ENCODE measurements at places on chromosomes 1 and 21.

DNA sequence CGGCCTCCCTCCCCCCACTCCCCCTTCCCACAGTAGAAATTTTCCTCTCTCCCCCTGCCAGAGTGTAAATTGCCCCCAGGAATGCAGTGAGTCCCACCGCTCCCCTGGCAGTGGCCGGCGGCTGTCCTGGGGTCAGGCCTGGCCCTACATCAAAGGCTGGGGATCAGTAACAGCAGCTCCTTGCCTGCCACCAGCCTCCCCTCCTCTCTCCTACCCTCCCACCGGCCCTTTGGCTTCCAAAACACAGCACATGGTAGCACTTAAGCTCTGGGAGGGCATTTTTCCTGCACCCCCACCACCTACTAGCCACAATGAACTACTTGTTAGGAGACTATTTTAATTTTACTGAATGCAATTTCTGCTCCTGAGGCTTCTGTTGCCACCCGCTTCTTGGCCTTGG is 9.0 kb upstream of the COL8A2 start:
- DNase-seq, result no peak

DNA sequence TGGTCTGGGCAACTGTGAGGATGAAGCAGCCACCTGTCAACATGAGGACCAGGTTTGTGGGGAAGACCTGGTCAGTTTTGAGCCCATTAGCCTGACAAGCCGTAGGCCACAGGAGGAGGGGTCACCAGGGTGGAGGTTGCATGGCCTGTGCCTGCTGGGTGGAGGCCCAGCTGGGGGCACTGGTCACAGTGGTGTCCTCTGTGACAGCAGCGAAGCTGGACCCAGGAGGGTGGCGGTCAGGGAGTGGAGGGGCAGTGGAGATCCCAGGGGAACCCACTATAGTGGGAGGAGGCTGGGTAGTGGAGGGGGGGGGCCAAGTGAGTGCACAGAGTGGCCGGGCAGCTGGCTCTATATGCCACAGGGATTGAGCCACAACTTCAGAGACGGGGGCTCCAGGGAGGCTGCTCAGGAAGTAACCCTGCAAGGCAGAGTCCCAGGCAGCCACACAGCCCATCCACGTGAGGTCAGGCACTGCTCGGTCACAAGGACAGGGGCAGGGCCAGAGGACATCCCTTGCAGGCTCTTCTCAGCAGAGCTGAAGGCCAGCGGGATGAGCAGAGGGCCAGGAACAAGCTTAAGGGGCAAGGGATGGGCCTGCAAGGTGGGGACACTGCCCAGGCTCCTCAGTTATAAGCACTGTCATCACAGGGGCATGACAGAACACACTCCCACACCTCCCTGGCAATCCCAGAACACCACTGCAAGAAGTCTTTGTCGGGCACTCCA is 2.3 kb upstream of the C1orf35 start:
- no peak for DNase-seq

GRCh38 chr21:41970106-41970391 is 16.2 kb upstream of the C2CD2 start:
- no peak for DNase-seq

DNA sequence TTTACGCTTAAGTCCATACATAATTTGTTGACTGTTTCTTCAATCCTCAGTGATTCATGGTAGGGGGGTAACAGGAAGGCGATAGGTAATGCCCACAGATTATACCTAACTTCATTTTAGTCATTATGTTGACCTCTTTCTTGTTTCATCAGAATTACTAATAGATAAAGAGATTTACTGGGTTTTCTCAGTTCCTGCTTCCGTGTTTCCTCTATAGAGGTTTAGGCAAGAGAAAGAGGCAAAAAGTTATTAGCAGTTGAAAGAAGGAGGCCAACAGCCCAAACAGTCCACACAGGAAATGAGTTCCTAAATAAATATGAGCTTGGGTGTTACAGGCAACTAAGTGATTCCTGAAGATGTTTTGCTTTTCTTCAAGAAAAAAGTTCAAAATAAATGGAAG is 17.9 kb upstream of the CLCA1 start:
- peak; percentile 13 for DNase-seq

DNA sequence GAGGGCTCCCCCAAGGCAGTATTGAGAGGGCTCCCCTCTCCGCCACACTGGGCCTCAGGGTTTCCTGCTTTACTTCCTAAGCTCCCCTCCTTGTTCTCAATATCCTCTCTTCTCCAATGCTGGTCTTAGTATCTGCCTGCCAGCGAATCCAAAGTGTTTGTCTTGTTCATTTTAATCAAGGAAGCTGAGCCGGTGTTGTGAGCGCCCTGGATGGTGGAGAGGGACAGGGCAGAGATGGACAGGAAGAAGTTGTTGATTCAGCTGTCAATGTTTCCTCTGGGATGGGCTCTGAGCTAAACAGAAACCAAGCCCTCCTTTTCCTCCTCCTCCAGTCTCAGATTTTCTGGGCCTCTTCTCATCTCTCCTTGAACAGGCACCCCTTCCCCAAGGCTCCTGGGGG is 5.4 kb downstream of the OLFML3 start:
- DNase-seq, result no peak

GRCh38 chr1:11279630-11280029 is 6.6 kb downstream of the UBIAD1 start:
- DNase-seq, result no peak

DNA sequence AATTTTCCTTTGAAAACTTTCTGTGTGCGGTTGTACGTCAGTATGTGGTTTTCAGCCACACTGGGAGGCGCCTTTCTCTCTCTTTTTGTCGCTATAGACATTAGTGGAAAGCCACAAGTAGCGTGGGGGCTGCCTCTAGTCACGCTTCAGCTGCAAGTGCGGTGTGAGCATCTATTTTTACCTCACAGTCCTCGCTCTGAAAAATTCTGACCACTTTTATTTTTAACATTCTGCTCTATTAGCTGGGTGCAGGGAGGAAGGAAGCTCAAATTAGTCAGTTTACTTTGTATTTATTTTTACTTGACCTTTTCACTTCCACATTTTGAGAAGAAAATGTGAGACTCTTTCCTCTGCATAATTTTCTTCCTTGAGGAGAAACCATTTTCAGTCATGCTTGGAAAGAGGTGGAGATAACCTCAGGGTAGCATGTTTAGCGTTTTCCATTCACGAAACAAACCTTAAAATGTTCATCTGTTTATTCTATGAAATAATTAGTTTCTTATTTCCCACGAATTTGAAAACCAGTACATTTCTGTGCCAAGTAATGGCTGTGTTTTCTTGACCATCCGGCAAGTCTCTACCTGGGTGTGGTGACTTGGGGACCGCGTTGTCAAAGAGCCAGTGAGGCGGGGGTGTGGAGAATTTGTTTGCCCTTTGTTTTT is 35.6 kb downstream of the ADARB1 start:
- DNase-seq, result peak; percentile 35

GRCh38 chr21:45910548-45911221 is 70.9 kb upstream of the COL6A1 start:
- no peak for DNase-seq

- no peak for DNase-seq
These were observed 262.1 kb upstream of the PKN2 start for GRCh38 chr1:88421997-88422396.

GRCh38 chr1:216482620-216483019 is 59.4 kb upstream of the USH2A start:
- no peak for DNase-seq

DNA sequence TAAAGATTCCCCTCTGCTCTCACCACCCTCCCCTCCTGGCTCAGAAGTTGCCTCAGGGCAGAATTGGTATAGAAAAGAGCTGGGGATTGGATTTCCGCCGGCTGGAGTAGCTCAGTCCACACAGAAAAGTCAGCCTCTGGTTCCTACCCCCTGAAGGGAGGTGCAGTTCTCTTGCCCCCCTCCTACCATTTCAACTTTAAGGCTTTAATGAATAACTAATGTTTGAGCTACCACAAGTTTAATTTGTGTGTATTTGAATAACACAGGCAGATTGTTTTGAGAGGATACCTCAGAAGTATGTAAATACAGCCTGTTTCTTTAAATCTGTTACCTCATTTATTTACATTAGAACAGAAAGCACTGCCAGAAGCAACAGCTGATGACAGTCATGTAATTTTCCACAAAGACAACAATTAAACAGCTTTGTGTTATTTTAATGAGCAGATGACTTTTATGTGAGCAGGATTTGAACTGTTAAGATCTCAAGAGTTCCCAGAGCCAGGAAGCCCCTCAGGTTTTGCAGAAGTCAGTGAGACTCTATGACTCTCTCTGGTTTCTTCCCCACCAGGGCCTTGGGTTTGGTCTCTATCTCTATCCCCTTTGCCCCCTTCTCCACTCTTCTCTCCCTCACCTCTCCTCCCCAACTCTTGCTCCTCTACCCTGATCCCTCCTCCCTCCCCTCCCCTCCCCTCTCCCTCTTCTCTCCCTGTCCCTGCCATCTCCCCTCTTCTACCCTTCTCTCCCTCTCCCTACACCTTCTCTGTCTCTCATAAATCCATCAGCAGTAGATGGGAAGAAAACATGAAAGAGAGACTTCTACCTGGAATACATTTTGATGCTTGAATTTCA is 26.3 kb downstream of the DUSP10 start:
- DNase-seq, result peak; percentile 81

DNA sequence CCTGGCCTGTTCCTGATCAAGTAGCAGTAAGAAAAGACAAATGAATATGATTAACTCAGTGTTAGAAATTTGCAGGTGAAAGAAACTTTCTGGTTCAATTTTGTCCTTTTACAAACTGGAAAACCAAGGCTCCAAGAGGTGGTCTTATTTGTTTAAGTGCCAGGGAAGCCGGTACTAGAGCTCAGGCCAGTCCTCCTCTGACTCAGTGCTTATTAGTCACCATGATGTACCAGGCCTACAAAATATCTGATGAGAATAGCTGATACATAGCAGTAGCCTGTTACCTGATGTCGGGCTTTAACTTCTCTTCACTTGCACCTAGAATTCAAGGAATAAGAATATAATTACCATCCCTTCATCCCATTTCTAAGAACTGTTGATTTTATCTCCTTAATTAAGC is 394.8 kb downstream of the LMX1A start:
- DNase-seq, result no peak

GRCh38 chr1:179589509-179589908 is 2.1 kb upstream of the TDRD5 start:
- no peak for DNase-seq

- no peak for DNase-seq
These were observed 101.9 kb upstream of the SOD1 start for GRCh38 chr21:31557421-31558188.

DNA sequence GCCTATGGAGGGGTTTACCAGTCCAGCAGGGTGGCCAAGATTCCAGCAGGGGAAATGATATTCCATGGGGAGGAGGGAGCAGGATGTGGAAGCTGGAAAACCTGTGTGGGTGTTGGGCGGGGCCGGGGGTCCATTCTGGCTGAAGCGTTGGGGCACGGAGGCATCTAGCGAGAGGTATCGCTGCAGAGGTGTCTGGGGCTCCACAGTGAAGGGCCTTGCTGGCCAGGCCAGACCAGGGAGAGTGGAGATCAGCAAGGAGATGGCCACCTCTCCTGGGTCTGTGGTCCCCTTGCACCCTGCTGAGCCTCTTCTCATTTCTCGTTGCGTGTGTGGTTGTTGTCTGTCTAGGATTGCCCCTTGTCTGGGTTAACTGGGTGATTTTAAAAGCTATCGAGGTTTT is 6.2 kb downstream of the COQ8A start:
- no peak for DNase-seq

GRCh38 chr1:19128968-19129514 is 81.0 kb downstream of the UBR4 start:
- no peak for DNase-seq

GRCh38 chr1:30153743-30154449 is 569.5 kb downstream of the MATN1 start:
- no peak for DNase-seq

DNA sequence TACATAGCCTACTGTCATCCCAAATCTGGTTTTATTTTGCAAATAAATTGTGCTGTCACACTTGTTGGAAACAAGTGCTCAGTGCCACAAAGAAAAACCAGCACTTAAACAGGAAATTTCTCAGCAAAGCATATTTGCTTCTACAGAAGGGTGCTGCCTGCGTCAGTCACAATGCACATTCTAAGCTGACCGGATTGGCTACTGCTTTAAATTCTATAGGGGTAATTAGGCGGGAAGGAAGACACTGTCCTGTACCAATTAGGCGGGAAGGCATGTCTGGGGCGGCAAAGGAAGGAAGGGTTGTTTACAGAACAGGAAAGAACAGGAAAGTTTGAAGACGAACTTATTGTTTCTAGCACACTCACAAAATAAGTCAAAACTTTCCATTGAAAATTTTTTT is 2.8 kb downstream of the IFI16 start:
- peak; percentile 54 for DNase-seq

DNA sequence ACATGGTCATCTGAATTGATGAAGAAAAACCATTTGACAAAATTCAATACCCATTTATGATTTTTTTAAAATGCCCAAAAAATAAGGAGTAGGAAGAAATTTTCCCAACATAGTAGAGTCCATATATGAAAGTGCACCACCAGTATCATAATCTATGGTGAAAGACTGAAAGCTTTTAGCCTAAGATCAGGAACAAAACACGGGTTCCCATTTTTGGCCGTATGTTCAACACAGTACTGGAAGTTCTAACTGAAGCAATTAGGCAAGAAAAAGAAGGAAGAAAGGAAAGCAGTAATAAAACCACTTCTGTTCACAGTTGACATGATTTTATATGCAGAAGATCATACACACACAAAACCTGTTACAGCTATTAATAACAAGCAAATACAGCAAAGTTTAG is 227.8 kb upstream of the RAB4A start:
- no peak for DNase-seq

DNA sequence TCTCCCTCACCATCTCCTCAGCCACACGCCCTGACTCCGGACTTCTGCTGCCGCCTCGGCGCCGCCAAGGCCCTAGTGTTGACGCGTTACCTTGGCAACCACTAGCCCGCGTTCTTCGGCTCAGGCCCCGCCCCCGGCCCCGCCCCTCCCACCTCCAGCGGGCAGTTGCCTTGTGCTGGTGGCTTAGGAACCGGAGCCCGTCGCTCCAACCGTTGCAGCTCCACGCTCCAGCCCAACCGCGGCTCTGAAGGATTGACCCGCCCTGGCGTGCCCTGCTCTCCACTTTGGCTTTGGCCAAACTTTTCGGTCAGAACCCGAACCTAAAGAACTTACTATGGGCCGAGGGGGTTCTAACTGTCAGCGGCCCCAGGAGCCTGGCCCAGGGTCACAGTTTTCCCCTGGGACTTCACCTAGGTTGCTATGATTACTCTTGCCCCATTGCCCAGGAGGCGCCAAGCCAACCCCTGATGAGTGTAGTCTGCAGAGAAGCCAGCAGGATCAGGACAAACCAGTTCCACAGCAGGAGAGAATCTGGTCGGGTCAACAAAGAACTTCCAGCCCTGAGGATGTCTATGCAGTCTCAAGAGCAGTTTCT is at the start of gene CFAP45:
TSS of gene CFAP45 (minus strand) at position 80 of the 595 bp plus-strand sequence. CDS start at position 13, 67 bp downstream.
- peak; percentile 86 for DNase-seq

DNA sequence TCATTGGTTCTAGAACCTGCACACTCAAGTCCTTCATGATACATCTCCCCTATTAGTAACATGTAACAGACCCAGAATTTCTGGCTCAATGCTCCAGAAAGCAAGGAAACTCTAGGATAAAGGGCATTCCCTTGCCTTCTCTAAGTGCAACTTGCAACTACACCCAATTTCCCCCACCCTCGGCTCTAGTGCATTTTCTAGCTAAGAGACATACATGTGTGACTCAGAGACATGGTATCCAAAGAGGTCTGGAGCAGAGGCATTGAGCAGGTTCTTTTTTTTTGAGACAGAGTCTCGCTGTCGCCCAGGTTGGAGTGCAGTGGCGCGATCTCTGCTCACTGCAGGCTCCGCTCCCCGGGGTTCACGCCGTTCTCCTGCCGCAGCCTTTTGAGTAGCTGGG is 132.9 kb downstream of the ZC3H11B start:
- peak; percentile 21 for DNase-seq

All from EH (cell line).